GM23248 (cell line): ENCODE measurements at places on chromosomes 12 and 14.

- no peak for DNase-seq
Measured at GRCh38 chr12:18965203-18965602, 164.3 kb upstream of the PLEKHA5 start.

- DNase-seq: peak; percentile 93
Measured at GRCh38 chr12:48183091-48183875, at the start of gene CCDC184. Gene CCDC184, plus strand, starts transcription at chr12:48183644. Its CDS starts 479 bp downstream, at chr12:48184123.

DNA sequence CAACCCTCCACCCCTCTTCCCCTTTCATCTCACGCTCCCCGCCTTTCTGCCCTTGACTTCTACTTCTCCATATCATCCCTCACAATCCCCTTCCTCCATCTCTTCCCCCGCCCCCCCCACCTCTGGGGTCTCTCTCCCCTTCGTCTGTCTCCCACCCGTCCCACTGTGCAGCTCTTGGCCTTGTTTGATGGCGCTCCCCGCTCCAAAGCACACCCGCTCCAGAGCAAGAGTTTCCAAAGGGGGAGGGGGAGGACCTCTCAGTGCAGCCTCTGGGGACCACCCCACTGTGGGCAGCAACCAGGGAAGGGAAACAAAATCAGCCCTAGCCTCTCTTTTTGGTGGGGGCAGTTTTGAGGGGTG lies 774 bp downstream of the CHGA start:
- DNase-seq: no peak

DNA sequence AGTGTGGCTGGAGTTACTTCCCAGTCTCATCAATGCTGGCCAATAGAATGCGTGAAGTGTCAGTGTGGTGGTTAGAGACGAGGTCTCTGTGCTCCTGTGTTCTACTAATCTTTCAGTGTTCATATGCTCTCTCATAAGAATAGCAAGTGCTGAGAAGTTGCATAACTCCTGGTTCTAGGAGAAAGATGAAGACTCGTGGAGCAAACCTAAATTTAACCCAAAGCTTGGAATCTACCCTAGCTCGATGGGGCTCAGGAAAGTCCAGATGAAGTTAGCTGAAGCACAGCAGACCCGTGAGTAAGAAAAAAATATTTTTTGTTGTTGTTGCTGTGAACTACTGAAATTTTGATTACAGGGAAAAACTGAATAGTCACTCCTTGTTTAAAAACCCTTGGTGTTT lies 412.6 kb downstream of the APAF1 start:
- DNase-seq: no peak

GRCh38 chr14:105272623-105273022 lies 24.3 kb downstream of the BTBD6 start:
- no peak for DNase-seq

DNA sequence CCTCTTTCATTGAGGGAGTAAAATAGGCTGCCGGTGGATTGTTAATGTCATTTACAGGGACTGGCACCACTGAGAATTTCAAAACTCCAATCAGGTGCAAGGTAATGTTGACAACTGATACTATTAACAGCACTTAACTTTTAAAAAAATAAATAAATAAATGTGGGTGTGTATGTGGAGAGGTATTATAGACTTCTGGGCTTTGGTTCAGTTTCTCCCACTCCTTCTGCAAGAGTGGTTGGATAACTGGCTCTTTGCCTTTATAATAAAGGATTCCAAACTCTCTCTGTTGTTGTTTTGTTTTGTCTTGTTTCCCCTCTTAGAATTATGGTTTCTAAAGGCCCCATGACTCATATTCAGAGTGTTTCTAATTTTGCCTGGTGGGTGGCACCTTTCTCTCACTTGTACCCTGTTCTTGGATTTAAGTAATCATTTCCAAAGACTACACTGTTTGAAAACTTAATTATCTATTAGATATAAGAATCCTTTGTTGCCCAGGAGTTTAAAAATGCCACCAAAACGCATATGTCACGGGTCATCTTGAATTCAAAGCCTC lies 151.6 kb upstream of the ARID2 start:
- DNase-seq: peak; percentile 3

DNA sequence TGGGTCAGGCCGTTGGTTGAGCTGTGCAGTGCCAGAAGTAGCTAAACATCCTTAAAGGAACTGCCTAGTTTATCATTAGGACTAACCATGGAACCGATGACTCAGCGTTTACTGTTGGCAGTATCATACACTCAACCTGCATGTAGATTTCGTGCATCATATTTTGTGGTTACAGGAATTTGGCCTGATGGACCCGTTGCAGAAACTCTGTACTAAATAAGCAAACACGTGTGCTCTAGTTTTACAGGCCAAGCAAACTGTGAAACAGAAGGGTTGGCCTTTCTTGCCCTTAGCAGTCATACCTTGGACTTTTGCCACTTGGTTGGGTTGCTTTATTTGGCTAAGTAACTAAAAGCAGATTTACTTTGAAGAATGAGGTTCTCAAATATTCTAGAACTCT lies 35.6 kb downstream of the DGLUCY start:
- DNase-seq: peak; percentile 97

GRCh38 chr14:63544591-63545299 lies 1.6 kb upstream of the PPP2R5E start:
- DNase-seq: peak; percentile 64
